Activated B cell treated with CpG ODN at 0.5 μM for 24 hours (primary cell): ENCODE measurements at places on chromosomes 13 and 19.

DNA sequence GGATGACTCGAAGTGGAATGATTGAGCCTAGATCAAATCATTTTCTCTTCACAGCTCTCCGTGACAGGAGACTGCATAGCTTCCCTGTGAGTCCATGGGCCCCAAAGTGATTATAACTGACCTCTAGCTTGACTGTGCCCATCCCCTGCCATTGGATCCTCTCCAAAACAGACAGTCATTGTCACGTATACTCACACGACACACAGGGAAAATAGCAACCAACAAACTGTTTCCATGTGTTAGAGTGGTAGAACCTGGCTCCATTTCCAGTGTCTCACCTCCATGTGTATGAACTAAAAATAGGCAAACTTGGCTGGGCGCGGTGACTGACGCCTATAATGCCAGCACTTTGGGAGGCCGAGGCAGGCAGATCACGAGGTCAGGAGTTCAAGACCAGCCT lies 48.8 kb upstream of the NPAS1 start:
- no peak for DNase-seq
- no peaks in the 10 kb centered on the region for H3K4me1 ChIP-seq
- H3K4me3 ChIP-seq: no peak overlapping the region

GRCh38 chr13:35953537-35954206 lies 177.5 kb downstream of the DCLK1 start:
- H3K4me3 ChIP-seq: no peak overlapping the region
- H3K27ac ChIP-seq: no peak overlapping the region
- DNase-seq: no peak
- no peaks in the 10 kb centered on the region for H3K4me1 ChIP-seq
- no peaks in the 10 kb centered on the region for H3K36me3 ChIP-seq

- DNase-seq: no peak
- H3K27me3 ChIP-seq: peaks cover 15% of the 10 kb centered on the region
- no peak overlapping the region for H3K4me3 ChIP-seq
Observed at GRCh38 chr13:110758195-110758805, 44.8 kb downstream of the ING1 start.

DNA sequence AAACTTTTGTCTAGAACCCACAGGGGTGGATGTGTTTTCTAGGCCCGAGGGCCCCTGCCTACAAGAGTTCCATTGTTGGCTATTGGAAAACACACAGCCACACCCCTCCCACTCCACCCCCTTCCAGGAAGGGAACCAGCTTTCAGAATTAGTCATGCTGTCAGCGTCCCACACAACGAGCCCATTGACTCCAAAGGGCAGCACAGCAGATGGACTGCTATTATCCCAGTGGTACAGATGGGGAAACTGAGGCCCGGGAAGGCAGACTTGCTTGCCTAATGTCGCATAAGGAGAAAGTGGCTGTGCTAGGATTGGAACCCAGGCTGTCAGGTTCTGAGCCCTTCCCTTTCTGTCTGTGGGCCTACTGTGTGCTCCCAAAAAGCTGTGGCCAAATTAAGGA lies 8.1 kb upstream of the FXYD3 start:
- no peaks in the 10 kb centered on the region for H3K36me3 ChIP-seq
- no peak overlapping the region for H3K27ac ChIP-seq
- peaks cover 10% of the 10 kb centered on the region for H3K27me3 ChIP-seq

- no peaks in the 10 kb centered on the region for H3K36me3 ChIP-seq
- peak overlapping the region; percentile 81 for H3K27ac ChIP-seq
- peak; percentile 34 for DNase-seq
- H3K27me3 ChIP-seq: no peaks in the 10 kb centered on the region
Observed at GRCh38 chr19:44943801-44944249, 1.8 kb downstream of the APOC4 start.

DNA sequence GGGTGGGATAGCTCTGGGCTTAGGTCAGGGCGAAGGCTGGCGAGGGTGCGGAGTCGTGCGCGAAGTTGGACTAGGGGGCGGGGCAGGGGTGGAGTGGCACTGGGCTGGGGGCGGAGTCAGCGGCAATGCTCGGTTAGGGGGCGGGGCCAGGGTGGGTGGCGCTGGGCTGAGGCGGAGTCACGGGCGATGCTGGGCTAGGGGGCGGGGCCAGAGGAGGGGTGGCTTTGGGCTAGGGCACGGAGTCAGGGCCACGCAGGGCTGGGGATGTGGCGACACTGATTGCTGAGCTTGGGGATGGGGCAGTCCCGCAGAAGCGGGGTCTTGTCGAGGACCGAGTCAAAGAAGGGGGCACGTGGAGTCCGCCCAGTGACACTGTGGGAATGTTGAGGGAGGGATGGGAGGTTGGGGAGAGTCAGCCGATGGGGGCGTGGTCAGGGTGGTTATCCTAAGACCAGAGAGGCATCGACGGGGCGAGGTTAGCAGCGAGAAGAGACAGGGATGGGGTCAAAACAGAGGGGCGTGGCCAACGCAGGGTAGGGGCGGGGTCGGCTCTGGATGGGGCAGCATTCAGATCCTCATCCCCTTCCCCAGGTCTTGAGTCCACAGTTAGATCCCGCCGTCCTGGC lies 8.7 kb downstream of the HOMER3 start:
- DNase-seq: peak; percentile 61
- peaks cover 10% of the 10 kb centered on the region for H3K27me3 ChIP-seq
- H3K27ac ChIP-seq: no peak overlapping the region
- H3K4me1 ChIP-seq: peaks cover 14% of the 10 kb centered on the region

DNA sequence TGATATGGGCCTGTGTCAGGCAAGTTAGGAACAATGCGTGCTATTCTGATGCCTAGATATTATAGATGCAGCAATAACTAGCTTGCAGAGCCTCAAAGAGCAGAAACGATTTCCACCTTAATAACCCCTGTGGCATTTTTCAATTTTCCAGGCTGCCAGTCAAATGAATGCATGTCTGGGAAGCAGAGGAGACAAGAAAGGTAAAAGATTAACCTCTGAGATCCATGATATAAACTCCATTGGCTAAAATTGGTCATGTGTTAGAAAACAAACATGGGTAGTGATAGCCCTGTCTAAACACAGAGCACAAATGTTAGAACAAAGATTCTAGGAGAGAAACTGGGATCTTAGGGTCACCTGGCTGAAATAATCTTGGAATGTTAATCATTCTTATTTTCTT lies 811.1 kb downstream of the DIAPH3 start:
- H3K4me3 ChIP-seq: no peak overlapping the region
- no peaks in the 10 kb centered on the region for H3K4me1 ChIP-seq
- no peaks in the 10 kb centered on the region for H3K27me3 ChIP-seq
- H3K27ac ChIP-seq: no peak overlapping the region
- no peak for DNase-seq

- H3K27ac ChIP-seq: no peak overlapping the region
- peaks cover 70% of the 10 kb centered on the region for H3K36me3 ChIP-seq
- no peak for DNase-seq
- no peak overlapping the region for H3K4me3 ChIP-seq
- H3K27me3 ChIP-seq: no peaks in the 10 kb centered on the region
- H3K4me1 ChIP-seq: no peaks in the 10 kb centered on the region
Observed at GRCh38 chr19:45275370-45275971, 24.4 kb downstream of the MARK4 start.

GRCh38 chr19:40266912-40267600 lies 18.1 kb downstream of the AKT2 start:
- H3K27ac ChIP-seq: no peak overlapping the region
- H3K4me1 ChIP-seq: peaks cover 33% of the 10 kb centered on the region
- H3K4me3 ChIP-seq: no peak overlapping the region
- no peaks in the 10 kb centered on the region for H3K27me3 ChIP-seq
- peaks cover 69% of the 10 kb centered on the region for H3K36me3 ChIP-seq

DNA sequence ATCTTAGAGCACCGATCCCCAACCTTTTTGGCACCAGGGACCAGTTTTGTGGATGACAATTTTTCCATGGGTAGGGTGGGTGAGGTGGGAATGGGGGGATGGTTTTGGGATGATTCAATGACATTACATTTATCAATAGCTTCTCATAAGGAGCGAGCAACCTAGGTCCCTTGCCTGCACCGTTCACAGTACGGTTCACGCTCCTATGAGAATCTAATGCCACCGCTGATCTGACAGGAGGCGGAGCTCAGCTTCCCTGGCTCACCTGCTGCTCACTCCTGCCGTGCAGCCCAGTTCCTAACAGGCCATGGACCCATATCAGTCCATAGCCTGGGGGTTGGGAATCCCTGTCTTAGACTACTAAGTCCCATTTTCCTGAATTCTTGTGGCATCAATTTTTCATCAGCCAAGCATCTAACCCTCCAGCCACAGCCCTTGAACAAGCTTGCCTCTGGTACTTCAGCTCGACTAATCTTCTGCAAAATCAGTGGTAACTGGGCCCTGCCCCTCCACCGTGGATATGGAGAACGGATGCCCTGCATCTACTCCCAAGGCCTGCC lies 37.0 kb upstream of the MAP3K10 start:
- no peak overlapping the region for H3K4me3 ChIP-seq
- H3K36me3 ChIP-seq: no peaks in the 10 kb centered on the region
- H3K4me1 ChIP-seq: peaks cover 10% of the 10 kb centered on the region

DNA sequence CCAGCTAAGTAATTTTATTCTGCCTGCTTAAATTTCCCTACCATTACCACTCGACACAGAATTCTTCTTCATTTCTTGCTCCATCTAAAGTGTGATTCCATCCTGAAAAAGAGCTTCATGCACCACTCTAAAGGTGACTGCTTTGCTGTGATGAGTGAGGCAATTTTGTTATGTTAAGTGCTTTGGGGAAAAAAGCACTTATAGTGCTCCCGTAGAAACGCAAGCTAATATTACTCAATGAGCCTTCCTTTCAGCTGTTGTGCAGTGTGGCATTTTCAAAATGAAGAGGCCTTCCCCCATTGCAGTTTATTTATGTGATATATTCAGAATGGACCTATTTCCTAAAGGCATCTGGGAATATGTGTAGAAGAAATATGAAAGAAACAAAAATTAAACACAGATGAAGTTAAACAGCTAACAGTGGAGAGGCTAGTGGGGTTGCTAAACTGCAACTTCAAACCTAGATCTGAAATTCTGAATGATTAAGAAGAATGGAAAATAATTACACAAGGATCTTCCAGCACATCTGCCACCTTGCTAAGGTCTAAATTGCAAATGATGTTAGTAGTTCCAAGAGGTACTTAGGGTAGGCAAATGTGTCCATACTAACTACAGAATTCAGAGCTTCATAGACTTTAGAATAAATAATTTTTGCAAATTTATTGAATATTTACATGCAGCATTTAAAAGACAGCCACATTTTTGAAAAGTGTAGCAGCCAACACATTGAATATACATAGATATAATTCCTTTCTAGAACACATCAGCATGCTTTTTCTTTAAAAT lies 211.7 kb downstream of the DCT start:
- H3K27ac ChIP-seq: no peak overlapping the region
- no peaks in the 10 kb centered on the region for H3K36me3 ChIP-seq
- no peak overlapping the region for H3K4me3 ChIP-seq

GRCh38 chr19:45711851-45712698 lies 18.6 kb downstream of the FBXO46 start:
- DNase-seq: no peak
- peaks cover 40% of the 10 kb centered on the region for H3K4me1 ChIP-seq
- no peaks in the 10 kb centered on the region for H3K27me3 ChIP-seq
- no peak overlapping the region for H3K27ac ChIP-seq
- H3K36me3 ChIP-seq: peaks cover 35% of the 10 kb centered on the region
- H3K4me3 ChIP-seq: no peak overlapping the region

DNA sequence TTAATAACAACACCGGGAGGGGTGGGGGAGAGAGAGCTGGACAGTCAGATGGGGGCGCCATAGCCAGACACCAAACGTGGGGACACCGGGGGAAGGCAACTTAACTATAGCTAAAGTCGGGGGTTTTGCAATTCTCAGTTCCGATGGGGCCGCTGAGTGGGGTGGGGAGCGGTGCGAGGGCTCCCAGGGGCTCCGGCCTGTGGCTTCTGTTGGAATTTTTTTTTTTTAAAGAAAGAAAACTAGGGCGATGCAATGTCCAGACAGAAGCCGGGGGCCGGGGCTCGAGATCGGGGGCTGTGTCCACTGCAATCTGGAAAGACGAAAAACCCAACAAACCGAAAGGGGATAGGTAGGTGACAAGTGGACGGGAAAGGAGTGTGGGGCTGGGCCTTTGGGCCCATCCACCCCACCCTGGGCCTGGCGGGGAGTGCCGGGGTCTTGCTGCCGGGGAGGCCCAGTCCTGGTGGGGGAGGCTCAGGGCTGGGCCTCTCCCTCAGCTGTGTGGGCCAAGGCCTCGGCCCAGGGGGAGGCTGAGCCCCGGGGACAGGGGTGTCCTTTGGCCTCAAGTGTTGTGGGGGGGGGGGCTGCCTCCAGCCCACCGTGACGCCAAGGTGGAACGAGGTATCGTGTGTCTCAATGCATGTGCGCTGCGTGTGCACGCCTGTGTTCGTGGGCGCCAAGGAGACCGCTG lies 17.3 kb downstream of the PRKCSH start:
- H3K36me3 ChIP-seq: peaks cover 25% of the 10 kb centered on the region
- H3K4me3 ChIP-seq: peak overlapping the region; percentile 42
- no peak overlapping the region for H3K27ac ChIP-seq
- no peaks in the 10 kb centered on the region for H3K27me3 ChIP-seq
- peaks cover 7% of the 10 kb centered on the region for H3K4me1 ChIP-seq

- H3K4me3 ChIP-seq: no peak overlapping the region
- no peaks in the 10 kb centered on the region for H3K36me3 ChIP-seq
- no peak overlapping the region for H3K27ac ChIP-seq
- DNase-seq: no peak
Observed at GRCh38 chr13:99743094-99743493, 228.5 kb downstream of the ZIC5 start.

DNA sequence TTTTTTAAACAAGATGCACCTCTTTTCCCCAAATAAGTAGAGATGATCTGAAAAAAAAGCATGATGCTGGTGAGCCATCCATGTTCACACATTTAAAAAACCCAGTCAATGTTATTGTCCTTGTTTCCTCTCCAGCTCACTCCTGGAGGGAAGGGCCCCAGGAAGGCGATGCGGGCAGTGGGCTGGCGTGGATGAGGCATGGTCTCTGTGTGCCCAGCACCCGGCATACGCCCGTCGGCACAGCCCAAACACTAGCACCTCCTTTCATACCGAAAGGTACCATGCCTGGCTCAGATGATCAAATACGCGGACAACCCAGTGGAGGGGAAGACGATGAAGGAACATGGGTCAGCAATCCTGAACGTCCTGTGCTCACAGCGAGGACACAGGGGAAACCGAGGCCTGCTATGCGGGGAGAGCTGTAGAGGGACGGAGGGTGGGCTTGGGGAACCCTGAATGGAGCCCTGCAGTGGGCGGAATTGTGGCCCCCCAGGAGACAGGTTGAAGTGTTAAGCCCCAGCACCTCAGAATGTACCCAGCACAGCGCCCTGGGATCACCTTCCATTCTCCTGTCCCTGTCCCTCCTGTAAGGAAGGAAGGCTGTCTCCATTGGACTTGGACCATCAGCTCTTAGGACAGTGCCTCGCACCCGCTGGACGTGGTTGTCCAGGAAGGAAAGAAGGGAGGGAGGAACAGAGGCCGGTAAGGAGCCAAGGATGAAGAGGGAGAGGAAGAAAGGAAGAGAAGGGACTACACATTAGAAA lies 49.4 kb downstream of the SOX1 start:
- H3K27me3 ChIP-seq: peaks cover 11% of the 10 kb centered on the region
- no peaks in the 10 kb centered on the region for H3K36me3 ChIP-seq
- no peak overlapping the region for H3K27ac ChIP-seq
- no peaks in the 10 kb centered on the region for H3K4me1 ChIP-seq
- no peak for DNase-seq
- no peak overlapping the region for H3K4me3 ChIP-seq

- H3K4me3 ChIP-seq: no peak overlapping the region
- DNase-seq: no peak
- no peak overlapping the region for H3K27ac ChIP-seq
- peaks cover 7% of the 10 kb centered on the region for H3K4me1 ChIP-seq
- H3K27me3 ChIP-seq: no peaks in the 10 kb centered on the region
- no peaks in the 10 kb centered on the region for H3K36me3 ChIP-seq
Observed at GRCh38 chr13:80168089-80168850, 172.7 kb downstream of the SPRY2 start.
